A549 (cell line): ENCODE measurements at places on chromosomes 5 and 9.

- DNase-seq: no peak
Observed at GRCh38 chr9:93893899-93894690, 61.1 kb downstream of the BARX1 start.

DNA sequence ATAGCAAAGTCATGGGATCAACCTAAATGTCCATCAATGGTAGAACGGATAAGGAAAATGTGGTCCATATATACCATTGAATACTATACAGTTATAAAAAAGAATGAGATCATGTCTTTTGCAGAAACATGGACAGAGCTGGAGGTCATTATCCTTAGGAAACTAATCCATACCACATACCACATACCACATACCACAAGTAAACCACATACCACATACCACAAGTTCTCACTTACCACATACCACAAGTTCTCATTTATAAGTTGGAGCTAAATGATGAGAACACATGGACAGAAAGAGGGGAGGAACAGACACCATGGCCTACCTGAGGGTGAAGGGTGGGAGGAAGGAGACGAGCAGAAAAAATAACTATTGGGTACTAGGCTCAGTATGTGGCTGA lies 154.6 kb upstream of the GHR start:
- DNase-seq: no peak

DNA sequence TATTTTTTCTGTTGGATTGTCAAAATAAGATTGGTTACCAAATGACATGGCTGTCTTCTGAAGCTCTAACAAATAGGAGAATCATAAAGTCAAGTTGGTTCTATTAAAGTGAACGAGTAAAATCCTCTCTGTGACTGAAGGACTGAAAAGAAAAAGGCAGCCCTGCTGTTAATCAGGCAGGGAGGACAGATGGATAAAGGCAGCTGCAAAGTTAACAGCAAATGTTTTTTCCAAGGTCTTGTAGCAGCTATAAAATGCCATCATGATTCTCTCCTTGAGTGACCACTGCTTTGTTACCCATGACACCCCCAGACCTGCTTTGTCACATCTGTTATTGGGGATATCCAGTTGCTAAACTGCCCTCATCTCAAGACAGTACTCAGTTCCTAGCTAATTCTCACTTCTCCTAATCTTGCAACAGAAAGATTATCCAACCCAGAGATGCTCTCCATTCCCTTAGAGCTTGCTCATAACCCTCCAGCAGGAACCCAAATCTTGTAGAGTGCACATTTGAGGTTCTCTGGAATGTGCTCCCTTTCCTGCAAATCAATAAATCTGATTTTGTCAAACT lies 89.7 kb upstream of the PARP8 start:
- no peak for DNase-seq

- no peak for DNase-seq
Observed at GRCh38 chr9:78325343-78325742, 28.4 kb downstream of the PSAT1 start.

- DNase-seq: peak; percentile 9
Observed at GRCh38 chr5:77828445-77828844, 52.3 kb upstream of the TBCA start.

DNA sequence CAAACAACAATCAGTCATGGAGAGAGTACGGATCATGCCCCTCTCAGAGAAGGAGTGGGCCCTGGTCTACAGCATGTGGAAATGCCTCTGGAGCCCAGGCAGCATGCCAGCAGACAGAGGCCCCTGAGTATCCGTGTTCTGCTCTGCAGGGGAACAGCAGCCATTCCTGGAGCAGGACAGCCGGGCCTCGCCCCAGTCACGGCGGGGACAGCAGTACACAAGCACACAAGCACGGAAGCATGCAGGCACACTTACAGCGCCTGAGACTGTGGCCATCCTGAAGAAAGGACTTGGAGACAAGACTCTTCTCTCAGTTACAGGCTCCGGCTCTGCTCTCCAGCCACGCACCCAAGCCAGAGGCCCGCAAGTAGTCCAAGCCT lies 102.6 kb upstream of the ALDH1B1 start:
- DNase-seq: no peak

GRCh38 chr9:21812946-21813568 lies 10.6 kb downstream of the MTAP start:
- peak; percentile 77 for DNase-seq

GRCh38 chr5:57493034-57493433 lies 10.4 kb upstream of the ACTBL2 start:
- no peak for DNase-seq

DNA sequence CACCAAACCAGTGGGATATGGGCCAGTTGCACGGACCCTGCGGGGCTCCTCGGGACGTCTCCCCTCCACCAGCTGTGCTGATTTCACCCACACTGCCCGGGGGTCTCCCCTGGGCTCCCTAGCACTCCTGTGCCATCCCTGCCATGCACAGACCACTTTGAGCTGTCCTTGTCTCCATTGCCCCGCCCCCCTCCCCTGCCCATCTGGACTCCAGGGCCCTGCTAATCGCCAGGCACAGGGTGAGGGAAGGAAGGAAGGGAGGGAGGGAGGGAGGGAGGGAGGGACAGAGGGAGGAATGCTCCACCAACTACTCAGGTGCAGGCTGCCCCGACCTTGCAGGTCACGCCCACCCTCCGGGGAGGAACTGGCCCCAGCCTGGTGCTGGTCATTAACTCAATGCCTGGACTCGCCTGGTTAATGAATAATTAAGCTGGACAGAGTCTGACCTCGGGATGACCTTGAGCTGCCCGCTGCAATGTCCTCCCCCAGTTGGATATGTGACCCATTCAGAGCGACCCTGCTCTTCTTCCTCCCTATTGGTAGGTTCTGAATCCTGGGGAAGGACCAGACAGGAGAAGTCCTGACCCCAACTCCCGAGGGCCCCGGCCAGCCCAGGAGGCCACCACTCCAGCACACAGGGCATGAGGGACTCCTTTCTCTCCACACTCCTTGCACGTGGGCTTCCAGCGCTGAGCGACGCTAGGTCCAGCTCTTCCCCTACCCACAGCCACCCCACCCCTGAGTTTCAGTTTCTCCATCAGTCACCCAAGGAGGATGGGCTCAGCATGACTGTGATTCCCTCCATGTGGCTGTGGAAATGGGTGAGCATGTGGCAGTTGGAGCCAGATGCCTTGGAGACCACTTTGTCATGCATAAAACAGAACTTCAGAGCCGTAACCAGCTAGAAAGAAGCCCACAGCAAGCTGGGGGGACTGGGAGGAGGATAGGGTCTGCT lies 62.1 kb downstream of the C9orf50 start:
- peak; percentile 41 for DNase-seq

DNA sequence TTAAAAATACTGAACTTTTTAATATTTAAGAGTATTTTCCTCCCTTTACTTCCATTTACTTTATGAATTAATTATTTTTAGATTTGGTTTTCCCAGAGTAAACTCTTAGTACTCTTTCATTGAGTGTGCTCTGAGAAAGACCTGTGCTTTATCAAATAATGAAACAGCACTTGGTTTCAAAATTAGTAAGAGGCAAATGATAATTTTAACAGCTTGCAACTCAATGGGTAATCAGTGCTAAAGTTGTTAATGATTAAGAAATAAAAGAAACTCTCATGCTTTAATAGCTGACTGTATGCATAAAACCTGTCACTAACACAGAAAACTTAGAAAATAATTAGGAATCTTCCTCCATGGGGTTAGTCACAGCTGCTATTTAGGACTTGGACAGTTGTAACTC lies 244.4 kb downstream of the RFX3 start:
- no peak for DNase-seq

GRCh38 chr9:117250610-117251215 lies 164.1 kb downstream of the ASTN2 start:
- no peak for DNase-seq

- DNase-seq: no peak
Observed at GRCh38 chr5:8461543-8461942, 592.6 kb downstream of the MTRR start.

GRCh38 chr9:70635790-70636189 lies 221.3 kb upstream of the KLF9 start:
- DNase-seq: no peak

DNA sequence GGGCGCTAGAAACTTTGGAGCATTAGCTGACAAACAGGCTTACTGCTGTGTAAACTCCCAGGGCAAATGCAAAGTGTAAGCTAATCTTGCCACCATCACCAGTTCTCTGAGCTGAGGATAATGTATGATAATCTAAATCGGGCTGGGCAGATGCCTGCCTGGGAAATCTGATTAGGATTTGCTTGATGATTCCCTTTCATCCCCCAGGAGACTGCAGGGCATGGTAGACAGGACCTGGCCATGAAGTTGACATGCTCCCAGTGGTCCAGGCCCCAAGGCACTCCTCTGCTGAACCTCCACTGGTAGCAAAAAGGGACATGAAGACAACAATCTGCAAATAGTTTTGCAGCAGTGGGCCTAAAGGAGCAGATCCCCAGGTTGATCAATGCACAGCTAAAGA lies 317.5 kb downstream of the SPOCK1 start:
- DNase-seq: no peak

DNA sequence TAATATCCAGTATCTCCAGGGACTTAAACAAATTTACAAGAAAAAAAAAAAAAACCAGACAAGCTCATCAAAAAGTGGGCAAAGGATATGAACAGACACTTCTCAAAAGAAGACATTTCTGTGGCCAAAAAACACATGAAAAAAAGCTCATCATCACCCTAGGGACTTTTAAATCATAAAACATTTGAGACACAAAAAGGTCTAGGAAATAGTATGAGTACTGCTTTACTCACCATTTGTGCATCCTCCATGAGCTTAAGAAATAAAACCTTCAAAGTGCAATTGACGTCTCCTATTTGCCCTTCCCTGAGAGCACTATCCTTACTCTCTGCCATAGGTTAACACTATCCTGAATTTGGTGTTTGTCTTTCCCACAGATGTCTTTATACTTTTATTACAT lies 193.7 kb upstream of the NREP start:
- DNase-seq: no peak

- DNase-seq: peak; percentile 83
Observed at GRCh38 chr5:172868924-172869591, 35.0 kb downstream of the ERGIC1 start.

- DNase-seq: no peak
Observed at GRCh38 chr5:154646745-154647113, 108.4 kb upstream of the LARP1 start.

GRCh38 chr5:139639619-139640380 lies 8.3 kb upstream of the CXXC5 start:
- no peak for DNase-seq

DNA sequence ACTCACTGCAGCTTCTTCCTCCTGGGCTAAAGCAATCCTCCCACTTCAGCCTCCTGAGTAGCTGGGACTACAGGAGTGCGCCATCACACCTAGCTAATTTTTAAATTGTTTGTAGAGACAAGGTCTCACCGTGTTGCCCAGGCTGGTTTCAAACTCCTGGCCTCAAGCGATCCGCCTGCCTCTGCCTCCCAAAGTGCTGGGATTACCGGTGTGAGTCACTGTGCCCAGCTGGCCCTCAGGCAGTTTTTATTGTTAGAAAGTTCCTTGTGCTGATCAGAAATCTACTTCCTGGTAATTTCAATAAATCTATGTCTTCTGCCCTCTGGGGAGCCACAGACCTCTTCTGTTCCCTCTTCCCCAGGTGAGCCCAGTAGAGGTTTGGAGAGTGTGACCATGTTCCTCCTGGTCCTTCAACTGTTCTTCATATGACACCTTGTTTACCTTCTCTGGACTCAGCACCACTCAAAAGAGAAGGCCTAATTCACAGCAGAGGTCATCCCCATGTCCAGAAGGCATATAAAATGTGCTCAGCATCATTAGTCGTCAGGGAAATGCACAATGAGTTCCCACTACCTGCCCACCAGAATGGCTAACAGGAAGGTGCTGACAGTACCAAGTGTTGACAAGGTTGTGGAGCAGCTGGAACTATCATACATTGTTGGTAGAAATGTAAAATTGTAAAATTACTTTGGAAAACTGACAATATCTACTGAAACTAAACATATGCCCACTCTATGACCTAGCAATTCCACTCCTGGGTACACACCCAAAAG lies 10.4 kb downstream of the TMOD1 start:
- DNase-seq: peak; percentile 46

- no peak for DNase-seq
Observed at GRCh38 chr5:120994112-120994511, 530.0 kb downstream of the PRR16 start.

DNA sequence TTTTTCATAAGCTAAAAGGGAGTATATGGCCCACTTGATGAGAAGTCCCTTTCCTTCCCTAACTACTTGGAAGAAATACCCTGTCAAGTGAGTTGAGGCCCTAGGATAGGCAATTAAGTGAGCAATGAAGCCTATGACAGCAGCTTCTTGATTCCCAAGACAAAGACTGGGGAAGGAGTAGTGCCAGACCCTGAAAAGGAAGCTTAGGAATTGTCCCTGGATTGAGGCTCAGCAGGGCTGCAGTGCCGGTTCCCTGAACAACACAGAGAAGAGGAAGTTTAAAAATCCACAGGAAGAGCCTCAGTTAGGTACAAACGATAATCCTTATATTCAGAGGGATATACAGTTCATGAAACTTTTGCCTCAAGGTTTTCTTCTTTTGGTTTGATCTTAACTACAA lies 61.8 kb upstream of the RAD23B start:
- DNase-seq: no peak

- DNase-seq: no peak
Observed at GRCh38 chr5:74401946-74402320, 238.6 kb downstream of the ENC1 start.

DNA sequence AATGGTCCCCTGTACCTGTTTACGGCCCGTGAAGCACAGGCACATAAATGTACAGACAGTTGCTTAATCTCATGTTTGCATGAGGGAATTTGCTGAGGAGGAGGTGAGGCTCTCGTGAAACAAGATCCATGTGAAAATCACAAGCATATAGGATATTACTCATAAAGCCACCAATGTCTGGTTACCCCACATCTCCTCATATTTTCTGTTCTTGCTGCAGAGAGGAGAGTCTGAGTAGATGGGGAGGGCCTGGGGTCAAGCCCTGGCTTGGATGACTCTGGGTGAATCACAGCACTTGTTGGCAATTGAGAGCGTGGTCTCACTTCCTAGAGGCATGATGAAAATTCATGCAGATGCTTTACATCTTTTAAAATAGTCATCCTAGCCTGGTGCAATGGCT lies 975 bp downstream of the AGXT2 start:
- DNase-seq: no peak

- DNase-seq: no peak
Observed at GRCh38 chr9:80376180-80376579, 804.4 kb downstream of the TLE4 start.

- DNase-seq: no peak
Observed at GRCh38 chr9:117416856-117417255, 2.0 kb upstream of the ASTN2 start.

DNA sequence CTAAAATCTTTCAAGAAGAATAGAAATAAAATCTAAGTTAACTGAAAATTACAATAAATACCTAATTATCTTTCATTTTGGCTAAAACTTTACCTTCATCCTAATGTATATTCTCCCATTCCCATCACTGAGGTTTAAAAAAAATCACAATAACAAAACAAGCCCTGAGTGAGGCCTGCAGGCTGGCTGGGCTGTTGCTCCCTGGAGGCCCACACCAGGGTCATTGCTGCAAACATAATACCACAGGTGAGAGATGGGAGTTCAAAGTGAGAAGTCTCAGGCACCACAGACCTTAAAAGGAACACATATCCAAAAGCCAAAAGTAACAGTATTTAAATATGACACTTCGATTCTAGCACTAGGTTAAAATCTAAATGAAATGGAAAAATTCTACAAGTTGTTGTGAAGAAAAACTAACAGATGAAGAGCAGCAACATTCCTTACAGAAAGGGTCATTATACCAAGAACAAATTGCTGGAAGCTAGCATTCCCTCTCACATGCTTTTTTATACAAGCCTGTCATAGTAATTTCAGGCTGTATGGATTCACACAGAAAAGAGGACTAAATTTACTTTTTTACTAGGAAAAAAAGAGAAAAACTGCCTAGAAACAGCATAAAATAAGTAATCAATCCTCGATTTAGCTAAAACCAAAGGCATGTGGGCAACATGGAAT lies 57.8 kb downstream of the AUH start:
- no peak for DNase-seq
